Smooth muscle cell of the brain vasculature (primary cell): ENCODE measurements at places on chromosomes 12 and 14.

DNA sequence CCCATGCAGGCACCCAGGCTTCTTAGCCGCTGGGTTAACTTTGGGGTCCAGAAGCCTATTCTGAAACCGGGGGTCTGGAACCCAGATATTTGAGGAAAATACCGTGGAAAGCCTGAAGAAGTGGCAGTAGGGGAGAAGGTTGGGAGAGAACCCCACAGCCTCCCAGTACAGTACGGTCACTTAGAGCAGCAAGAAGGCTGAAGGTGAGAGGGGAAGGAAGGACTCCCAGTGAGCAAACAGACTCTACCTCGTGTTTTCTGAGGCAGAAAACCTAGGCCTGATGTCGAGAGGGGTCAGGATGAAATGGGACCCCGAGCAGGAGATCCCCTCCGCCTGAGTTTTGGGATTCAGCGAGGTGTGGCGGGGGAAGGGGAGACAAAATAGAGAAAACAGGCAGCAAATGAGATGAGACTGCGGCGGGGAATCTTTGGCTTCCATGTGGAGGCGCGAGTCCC is 10.7 kb upstream of the CALCOCO1 start:
- no peak for DNase-seq

- DNase-seq = no peak
These were observed 68.5 kb downstream of the PPFIBP1 start for GRCh38 chr12:27592548-27592947.

GRCh38 chr12:114981036-114981435 is 297.1 kb upstream of the TBX3 start:
- no peak for DNase-seq

- no peak for DNase-seq
These were observed 5.3 kb downstream of the NTF3 start for GRCh38 chr12:5437182-5437583.

GRCh38 chr14:64841772-64842750 is 37.6 kb downstream of the SPTB start:
- DNase-seq = no peak

DNA sequence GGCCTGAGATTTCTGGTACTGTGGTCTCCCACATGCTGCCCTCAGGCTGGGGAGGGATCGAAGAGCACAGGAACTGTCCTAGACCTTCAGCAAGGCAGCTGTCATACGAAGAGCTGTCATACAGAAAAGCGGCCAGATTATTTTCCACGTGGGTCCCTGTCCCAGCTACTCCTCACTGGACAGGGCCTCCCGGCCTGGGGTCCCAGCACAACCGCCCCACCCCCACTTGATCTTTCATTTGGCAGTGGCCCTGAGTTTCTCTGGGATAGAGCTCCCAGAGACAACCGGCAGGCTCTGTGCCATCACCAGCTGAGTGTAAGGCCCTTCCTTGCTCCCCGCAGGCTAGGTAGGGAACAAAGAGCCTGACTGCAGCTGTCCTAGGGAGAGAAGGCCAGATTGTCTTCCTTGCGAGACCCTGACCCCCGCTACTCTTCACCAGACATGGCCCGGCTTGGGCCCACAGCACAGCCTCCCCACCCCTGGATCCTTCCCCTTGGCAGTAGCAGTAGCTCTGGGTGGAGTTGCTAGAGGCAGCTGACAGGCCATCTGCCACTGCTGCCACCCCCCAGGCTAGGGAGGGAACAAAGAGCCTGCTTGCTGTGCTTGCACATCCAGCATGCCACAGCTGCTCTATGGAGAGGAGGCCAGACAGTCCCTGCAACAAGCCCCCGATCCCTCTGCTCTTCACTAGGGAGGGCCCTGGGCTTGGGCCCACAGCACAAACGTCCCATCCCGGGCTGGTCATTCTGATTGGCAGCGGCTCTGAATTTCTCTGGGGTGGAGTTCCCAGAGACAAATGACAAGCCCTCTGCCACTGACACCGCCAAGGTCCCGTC is 3.1 kb upstream of the OR4N2 start:
- DNase-seq = no peak

GRCh38 chr12:67073336-67073735 is 195.8 kb upstream of the CAND1 start:
- no peak for DNase-seq

DNA sequence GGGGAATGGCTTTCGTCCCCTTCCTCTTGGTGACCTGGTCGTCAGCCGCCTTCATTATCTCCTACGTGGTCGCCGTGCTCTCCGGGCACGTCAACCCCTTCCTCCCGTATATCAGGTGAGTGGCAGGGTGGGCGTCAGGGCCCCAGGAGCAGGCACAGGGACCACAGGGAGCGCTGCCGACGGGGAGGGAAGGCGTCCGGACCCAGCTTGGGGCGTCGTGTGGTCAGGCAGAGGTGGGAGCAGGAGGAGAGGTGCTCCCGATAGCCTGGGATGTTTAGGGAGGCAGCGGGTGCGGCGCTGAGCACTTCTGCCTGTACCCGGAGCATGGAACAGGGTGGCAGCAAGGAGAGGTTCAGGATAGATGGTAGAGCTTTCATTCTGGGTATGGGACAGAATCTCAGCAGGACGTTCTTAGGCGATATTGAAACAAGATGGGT is 444 bp downstream of the DRAM1 start:
- DNase-seq = no peak

GRCh38 chr12:59934486-59934885 is 338.7 kb downstream of the SLC16A7 start:
- DNase-seq = no peak

GRCh38 chr12:32196250-32197198 is 89.9 kb downstream of the BICD1 start:
- DNase-seq = no peak

GRCh38 chr12:116282371-116283286 is 5.1 kb upstream of the MED13L start:
- DNase-seq = no peak

DNA sequence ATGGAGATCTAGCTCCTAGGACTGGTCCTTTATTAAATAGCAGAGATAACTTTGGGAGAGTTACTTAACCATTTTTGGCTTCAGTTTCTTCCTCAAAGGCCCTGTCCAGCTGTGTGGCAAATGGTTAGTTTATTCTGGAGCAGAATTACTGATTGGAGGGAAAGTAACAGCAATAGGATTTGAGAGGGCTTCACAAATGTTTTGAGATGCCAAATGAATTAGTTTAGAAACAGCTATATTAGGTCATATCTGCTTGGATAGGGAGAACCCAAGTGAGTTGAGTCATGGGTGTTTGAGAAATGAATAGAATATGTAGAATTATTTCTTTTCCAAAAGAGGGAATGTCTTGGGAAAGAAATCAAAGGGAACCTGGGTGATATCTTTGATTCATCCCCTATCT is 17.5 kb downstream of the RASSF3 start:
- DNase-seq = no peak

GRCh38 chr12:118052324-118053070 is 8.5 kb downstream of the WSB2 start:
- peak; percentile 46 for DNase-seq

DNA sequence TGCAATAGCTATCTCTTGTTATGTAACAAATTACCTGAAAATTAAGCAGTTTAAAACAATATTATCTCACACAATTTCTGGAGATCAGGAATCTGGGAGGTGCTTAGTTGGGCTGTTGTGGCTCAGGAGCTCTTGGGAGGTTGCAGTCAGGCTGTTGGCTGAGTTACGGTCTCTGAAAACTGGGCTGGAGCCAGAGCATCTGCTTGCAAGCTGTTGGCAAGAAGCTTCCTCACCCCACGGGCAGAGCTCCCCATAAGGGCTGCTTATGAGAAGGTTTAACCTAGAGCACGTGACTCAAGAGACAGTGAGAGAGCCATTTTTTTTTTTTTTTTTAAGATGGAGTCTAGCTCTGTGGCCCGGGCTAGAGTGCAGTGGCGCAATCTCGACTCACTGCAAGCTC is 346.8 kb downstream of the ATP23 start:
- DNase-seq = no peak

DNA sequence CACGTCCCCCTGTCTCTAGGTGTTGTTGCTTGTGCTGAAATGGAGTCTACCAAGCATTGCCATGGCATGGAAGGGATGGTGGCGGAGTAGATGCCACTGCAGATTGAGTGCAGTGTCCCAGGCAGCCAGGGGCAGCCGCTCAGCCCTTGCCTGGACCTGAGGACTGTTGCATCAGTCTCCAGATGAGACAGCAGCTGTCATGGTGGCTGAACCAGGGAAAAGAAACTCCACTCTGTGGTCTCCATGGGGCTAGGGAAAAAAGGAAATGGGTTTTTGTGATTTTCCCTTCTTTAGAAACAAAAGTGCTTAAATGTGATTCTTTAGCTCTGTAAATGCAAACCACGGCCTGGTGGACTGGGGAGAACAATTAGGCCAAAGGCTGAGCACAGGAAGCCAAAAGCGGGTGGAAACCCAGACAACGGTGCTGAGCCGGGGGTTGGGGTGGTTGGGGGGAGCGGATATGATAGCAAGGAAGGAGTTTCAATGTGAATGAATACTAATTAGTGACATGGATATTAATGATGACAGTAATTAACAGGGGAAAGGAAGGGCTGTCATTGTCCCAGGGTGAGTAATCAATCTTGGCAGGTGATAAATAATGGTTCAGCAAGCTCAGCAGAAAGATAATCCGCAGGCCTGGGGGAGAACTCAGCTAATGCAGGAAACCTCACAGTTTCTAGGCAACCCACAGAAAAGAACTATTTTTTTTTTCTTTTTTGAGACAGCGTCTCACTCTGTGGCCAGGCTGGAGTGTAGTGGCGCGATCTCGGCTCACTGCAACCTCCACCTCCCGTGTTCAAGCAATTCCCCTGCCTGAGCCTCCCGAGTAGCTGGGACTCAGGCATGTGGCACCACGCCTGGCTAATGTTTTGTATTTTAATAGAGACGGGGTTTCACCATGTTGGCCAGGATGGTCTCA is 442.6 kb downstream of the DPF3 start:
- no peak for DNase-seq

DNA sequence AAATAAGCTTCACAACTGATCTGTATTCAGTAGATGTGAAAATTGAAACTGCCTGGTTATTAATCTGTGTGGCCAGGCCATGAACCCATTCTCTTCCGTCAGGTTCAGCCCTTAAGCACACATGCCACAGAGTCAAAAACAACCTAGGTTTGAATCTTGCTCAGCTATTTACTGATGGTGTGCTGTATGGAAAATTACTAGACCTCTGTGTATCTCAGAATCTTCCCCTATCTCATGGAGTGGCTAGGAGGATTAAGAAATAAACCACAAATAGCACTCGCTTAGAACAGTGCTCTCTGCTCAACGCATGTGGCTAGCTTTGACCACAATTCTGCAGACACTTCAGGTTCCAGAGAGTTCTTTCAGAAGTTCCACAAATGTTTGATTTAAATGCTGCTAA is 240.7 kb upstream of the PLEKHG7 start:
- DNase-seq = no peak

DNA sequence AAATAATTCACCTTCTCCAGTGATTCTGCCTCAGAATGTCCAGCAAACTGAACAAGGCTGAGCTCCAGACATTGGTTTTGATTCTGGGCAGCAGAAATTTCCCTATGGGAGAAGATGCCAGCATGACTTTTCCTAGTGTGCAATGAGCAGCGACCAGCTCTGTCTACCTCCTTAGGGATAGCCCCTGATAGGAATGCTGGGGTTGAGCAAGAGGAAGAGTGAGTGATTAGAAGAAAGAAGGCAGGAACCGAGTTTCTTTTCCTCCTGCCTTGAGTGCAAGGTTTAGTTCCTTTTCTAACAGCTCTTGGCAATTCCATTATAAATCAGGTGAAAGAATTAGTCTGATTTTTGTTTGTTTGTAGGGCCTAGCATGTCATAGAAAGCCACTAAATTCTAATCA is 379.0 kb downstream of the DAD1 start:
- DNase-seq = no peak

GRCh38 chr14:24310265-24310645 is 315 bp downstream of the LTB4R2 start:
- no peak for DNase-seq

DNA sequence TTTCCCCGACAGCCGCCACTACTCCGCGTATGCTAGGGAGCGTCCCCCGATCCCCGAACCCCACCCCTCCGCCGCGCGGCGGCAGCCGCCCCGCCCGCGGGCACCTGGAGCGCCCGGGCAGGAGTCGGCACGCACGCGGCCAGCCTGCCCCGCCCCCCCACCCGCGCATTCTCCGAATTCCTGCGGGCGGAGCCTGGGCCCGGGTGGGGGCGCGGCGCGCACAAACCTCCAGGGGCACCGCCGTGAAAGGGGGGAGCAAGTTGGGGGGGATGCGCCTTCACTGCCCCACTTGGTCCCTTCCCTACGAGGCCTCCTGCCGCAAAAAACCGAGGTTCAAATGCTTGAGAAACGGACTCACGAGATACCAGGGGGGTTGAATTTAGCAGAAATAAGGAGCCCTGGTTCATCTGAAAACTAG is 1.7 kb downstream of the AJUBA start:
- no peak for DNase-seq

GRCh38 chr14:54117396-54117795 is 160.8 kb upstream of the BMP4 start:
- DNase-seq = no peak

DNA sequence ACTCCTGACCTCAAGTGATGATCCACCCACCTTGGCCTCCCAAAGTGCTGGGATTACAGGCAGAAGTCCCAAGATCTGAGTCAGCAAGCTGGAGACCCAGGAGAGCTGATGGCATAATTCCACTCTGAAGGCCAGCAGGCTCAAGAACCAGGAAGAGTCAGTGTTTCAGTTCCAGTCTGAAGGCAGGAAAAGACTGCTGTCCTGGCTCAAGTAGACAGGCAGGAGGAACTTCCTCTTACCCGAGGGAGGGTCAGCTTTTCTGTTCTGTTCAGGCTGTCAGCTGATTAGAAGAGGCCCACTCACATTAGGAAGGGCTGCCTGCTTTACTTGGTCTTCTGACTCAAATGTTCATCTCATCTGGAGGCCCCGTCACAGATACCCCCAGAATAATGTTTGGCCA is 206.0 kb upstream of the MYL2 start:
- DNase-seq = no peak

DNA sequence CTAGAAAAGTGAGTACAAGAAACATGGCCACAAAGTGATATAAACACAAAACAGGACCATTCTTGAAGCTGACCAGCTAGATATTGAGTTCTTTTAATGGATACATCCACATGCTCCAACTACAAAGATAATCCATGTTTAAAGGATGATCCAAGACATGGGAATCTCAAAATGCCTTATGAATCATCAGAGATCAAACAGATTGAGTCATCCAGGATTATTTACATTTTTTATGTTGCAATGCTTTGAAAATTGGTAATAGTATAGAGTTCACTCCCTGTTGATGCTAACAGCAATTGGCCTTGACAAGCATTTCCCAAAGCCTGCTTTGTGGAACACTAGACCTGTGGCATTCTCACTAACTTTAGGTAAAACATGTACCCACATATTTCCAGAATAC is 293.0 kb upstream of the TBX3 start:
- DNase-seq = no peak

GRCh38 chr12:102371165-102371564 is 109.2 kb downstream of the IGF1 start:
- DNase-seq = no peak

GRCh38 chr14:102516531-102517391 is 7.2 kb upstream of the ANKRD9 start:
- no peak for DNase-seq

- no peak for DNase-seq
These were observed 393.0 kb upstream of the DCN start for GRCh38 chr12:91575630-91576029.

- no peak for DNase-seq
These were observed 162.5 kb downstream of the SLC38A4 start for GRCh38 chr12:46663318-46663717.
